ENCODE measurements at places on chromosomes 1 and 21.
A peak's percentile ranks its signal among the peaks of the same experiment; 100 is the strongest.

- no peak for DNase-seq
Observed at GRCh38 chr1:164456272-164456671, 102.7 kb upstream of the PBX1 start.

- DNase-seq: peak; percentile 48
Observed at GRCh38 chr21:39660191-39660980, 47.6 kb downstream of the B3GALT5 start.

DNA sequence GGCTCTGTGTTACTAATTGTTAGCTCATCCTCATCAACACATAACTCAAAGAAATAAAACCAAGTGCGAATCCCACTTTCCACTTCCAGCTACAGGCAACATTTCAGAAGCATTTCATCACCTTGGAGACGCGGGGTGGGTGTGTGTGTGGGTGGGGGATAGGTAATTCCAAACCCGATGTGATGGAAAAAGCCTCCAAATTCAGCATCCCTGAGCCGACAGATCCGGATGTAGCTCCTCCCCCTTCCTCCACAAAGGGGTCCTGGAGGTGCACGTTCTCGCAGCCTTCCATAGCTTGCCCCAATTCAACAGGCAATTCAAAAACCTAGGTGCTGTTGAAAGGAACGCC, 486 bp downstream of the HSPA13 start:
- DNase-seq: no peak

DNA sequence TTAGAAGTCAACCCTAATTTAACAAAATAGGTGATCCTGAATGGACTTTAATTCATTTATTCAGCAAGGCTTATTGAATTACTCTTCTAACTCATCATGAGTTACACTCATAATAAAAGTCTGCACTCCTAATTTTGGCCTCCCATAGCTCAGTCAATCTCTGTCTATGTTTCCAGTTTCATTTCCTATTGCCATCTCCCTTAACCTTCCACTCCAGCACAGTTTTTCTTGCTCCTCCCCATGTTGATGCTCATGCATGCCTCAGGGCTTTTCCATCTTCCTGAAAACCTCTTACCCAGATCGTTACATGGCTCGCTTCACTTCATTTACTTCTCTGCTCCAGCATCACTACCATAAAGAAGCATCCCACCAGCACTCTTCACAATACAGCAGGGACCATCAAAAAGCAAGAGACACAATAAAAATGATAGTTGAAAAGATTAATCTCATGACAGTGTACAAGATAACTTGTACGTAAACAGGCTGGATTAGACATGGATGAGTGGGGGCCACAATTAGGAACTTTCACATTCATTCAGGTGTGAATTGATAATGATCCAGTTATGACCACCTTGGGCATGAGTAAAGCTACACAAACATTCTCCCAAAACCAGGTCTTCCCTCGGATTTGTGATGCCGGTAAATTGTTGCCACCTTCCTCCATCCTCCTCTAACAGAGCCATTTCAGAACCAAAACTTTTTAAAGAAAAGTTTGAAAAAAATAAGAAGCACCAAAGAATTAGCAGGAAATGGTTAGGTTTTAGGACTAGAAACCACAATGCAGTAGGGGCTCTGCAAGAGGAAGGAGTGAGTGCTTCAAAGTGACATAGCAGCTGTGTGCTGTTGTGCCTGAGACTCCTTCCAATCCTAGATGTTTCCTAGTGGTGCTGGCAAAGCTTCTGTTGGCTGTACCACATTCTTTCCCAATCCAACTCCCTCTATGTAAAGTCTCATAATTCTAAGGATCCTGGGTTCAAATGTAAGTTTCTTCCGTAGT, 89.8 kb downstream of the OLFML2B start:
- DNase-seq: no peak

DNA sequence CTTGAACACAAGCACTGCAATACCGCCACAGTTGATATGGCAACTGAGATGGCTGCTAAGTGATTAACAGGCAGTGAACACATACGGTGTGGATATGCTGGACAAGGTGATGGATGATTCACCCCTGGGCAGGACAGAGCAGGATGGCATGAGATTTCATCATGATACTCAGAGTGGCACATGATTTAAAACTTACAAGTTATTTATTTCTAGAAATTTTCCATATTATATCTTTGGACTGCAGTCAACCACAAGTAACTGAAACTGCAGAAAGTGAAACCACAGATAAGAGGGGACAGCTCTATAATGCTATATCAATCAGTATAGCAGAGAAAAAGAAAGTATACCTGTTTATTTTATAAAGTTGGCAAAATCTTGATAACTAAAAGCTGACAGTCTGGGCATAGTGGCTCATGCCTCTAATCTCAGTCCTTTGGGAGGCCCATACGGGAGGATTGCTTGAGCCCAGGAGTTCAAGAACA, 47.9 kb downstream of the PHACTR4 start:
- peak; percentile 56 for DNase-seq

GRCh38 chr21:30758306-30758705, 3.1 kb upstream of the KRTAP21-1 start:
- no peak for DNase-seq
